ENCODE measurements at places on chromosomes 1 and 21.

DNA sequence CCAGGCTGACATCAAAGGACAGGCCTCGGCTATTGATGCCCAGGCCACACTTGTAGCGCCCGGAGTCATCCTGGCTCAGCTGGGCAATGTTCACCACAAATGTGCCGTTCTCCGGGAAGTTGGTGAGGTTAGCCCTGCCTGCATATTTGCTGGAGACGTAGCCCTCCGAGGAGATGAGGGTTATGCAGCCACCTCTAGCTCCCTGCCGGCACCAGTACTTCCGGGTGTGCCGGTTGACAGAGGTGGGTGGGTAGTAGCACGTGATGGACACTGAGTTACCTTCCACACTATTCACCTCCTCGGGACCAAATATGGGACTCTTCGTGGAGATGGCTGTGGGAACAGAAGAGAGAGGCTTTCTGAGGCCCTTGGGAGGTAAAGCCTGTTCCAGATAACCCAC lies 7.1 kb downstream of the PIGR start:
- DNase-seq = no peak

DNA sequence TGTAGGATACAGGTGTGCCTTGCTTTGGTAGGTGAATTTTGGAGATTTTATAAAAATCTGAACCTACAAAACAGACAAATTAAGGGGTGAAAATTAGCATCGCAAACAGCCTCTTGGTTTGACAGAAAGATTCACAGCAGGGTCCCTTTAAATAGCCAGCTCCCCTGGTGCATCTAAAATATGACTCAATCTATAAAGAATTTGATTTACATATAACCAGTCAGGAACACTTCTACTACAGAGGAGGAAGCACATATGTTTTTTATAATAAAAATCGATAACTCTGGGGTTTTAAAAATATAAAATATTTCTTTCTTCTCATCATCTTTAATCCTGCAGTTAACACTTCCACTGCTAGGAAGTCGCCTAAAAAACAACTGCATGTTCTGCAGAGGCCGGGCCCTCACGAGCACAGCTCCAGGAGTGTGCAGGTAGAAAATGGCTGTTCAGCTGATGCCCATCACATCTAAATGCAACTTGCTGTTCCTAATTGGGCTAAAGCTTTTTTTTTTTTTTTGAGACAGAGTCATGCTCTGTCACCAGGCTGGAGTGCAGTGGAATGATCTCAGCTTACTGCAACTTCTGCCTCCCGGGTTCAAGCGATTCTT lies 203.4 kb downstream of the HS2ST1 start:
- DNase-seq = no peak

GRCh38 chr1:77446841-77447555 lies 165.2 kb downstream of the AK5 start:
- DNase-seq = no peak

GRCh38 chr21:42513151-42513984 lies at the start of gene SLC37A1:
Gene SLC37A1 (plus strand): TSS chr21:42513852. CDS start chr21:42518455, 4,603 bp downstream.
- DNase-seq = no peak

- no peak for DNase-seq
Measured at GRCh38 chr1:232891071-232891470, 59.3 kb upstream of the NTPCR start.

DNA sequence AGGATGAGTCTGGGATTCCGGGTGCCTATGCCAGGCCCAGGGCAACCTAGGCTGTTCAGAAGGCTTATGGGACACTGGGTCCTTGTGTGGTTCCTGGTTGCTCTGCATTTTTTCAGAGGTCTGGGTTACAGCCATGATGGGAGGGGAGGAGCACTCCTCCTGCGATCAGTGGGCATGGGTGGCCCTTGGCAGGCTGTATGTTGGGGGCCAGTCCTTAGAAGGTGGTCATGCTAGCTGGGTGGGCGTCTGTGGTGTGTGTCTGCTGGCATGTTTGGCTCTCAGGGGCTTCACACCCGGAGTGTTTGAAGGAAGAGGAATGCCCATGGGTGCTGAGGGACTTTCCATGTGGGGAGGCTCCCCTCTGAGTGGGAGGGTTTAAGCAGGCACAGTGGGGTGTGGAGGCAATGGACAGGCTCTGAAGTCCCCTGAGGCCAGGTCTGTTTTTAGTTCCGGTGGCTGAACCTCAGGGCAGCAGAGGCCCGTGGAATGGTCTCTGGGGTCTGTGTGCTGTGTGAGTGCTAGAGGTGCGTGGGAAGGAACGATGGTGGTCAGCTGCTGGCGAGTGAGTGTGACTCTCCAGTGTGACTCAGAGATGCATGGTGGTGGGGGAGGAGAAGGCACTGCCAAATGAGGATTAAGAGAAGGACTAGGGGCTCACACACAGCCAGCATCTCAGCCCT lies 25.3 kb downstream of the CACNA1E start:
- DNase-seq = no peak

- DNase-seq = no peak
Measured at GRCh38 chr1:13540866-13541265, 27.1 kb upstream of the LRRC38 start.

GRCh38 chr1:109383854-109384253 lies 13.9 kb downstream of the SORT1 start:
- no peak for DNase-seq

GRCh38 chr1:101131239-101131843 lies 105.5 kb upstream of the S1PR1 start:
- no peak for DNase-seq

GRCh38 chr1:32010246-32010645 lies 3.4 kb upstream of the KHDRBS1 start:
- no peak for DNase-seq

DNA sequence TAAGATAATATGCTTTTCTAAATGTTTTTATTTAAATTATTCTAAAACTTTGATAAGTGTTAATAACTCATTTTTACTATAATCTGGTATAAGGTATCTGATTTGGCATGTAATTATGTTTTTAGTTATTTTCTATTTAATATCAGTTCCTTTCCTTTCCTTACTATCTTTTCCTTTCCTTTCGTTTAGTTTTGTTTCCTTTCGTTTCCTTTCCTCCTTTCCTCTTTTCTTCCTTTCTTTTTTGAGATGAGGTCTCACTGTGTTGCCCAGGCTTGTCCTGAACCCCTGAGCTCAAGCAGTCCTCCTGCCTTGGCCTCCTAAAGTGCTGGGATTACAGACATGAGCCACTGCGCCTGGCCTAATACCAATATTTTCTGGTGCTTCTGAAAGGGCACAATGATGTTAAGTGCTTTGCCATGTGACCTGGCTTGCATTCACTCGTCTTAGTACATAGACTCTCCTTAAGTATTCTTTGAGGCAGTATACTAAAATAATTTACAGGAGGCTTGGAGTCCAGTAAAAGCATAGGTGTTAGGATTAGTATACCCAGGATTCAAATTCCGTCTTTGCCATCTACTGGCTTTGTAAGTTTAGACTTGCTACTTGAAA lies 18.7 kb downstream of the MIER1 start:
- DNase-seq = no peak

DNA sequence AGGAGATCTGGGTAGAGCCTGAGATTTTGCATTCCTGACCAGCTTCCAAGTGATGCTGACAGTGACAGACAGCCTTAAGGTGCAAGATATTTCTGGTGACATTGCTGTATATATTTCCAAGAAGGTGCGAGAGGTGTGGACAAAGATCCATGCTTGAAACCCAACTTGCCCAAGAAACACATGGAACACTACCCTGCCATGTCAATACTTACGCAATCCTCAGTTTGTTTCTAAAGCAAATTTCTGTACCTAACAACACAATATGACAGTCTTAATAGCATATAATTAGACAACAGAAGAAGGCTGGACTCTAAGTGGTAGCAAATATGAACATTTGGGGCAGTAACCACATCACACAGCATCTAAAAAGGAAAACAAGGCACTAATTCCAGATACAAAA lies 260.4 kb downstream of the DSCAM start:
- no peak for DNase-seq

DNA sequence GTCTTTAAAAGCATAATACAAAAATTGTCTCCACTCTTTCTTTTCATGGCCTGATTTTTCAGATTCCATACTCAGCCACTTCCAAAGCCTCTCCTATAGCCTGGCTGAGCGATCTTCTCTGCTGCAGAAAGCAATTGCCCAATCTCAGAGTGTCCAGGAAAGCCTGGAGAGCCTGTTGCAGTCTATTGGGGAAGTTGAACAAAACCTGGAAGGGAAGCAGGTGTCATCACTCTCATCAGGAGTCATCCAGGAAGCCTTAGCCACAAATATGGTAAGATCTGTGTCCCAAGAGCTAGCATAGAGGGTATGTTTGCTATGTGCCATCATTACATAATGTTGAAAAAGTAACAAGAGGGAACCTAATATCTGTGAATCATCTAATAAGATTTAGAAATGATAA lies 130.7 kb upstream of the BMP8A start:
- DNase-seq = no peak

GRCh38 chr1:226210571-226211176 lies 12.8 kb upstream of the MIXL1 start:
- DNase-seq = no peak

- DNase-seq = no peak
Measured at GRCh38 chr21:39051588-39051949, 131.7 kb downstream of the PSMG1 start.

DNA sequence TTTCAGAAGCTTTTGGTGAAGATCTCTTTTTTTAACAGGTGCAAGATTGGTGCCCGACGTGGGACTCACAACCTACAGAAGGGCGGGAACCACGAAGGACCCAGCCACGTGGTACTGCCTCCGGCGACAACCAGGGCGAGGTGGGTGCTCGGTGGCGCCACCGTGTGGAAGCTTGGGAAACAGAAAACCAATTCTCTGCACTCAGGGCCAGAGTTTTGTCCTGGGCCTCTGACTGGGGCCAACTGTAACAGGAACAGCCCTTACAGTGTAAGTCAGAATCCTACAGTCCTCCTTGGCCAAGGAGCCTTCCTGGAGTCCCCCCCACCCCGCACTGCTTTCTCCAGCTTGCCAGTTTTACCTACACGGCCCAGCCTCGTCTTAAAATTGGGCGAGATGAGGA lies 11.6 kb upstream of the S100A7A start:
- peak; percentile 34 for DNase-seq

DNA sequence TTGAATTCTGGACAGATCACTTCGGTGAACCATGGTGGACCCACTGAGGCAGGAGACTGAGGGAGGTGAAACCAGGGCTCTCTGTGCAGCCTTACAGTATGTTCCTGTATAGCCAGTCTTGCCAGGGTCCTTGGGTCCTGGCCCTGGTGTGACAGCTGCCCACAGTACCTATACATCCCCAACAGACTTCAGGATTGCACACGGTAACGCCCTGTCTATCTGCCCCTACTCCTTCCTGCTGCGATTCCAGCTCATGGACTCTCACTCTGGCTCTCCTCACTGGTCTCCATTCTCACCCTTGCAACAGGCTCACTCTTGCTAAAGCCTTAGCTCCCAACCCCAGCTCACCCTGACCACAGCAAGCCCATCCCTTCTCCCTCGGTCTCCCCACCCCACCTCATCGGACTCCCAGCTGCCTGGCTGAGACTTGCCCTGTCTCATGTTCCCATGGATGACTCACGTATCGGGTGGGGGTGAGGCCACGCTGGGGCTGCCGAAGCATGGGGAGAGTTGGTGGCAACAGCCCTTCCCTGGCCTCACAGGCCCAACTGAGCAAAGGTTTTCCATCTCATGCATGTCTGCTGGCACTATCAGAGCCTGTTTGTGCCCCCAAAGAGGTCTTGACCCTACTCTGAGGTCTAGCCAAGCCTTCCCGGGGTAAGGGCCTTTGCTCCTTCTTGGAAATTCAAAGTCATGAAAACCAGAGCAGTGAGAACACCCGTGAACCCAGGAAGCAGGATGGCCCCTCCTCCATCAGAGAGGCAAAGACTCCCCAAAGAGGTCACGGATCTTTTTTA lies 7.1 kb downstream of the PHLDA3 start:
- DNase-seq = no peak

- DNase-seq = no peak
Measured at GRCh38 chr1:115826628-115827027, 14.3 kb downstream of the NHLH2 start.

GRCh38 chr1:212946872-212947271 lies 3.5 kb upstream of the VASH2 start:
- no peak for DNase-seq

- no peak for DNase-seq
Measured at GRCh38 chr1:83083589-83084224, 915.2 kb downstream of the TTLL7 start.

- DNase-seq = no peak
Measured at GRCh38 chr1:161973924-161974845, 49.5 kb downstream of the OLFML2B start.

DNA sequence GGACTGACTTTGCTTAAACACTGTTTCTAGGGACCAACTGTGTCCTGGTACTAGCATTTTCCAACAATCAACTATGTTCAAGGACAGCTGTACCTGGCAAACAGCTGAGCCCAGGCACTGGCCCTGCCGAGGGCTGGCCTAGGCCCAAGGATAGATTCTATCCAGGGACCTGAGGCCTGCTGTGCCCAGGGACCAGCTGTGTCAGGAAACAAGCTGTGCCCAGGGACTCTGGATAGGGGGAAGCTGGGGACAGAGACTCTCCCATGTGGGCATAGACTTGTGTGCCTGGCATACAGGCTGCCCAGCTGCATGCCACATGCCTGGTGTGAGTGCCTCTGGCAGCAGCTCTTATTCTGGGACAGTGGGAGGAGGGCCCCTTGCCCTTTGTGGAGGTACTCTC lies 38.1 kb upstream of the POU3F1 start:
- DNase-seq = no peak

GRCh38 chr1:154878371-154879037 lies 8.4 kb upstream of the KCNN3 start:
- peak; percentile 57 for DNase-seq
